CD4-positive, alpha-beta T cell (primary cell): ENCODE measurements at places on chromosomes 2 and 18. TPM values are rescaled to one million over a fixed set of nuclear protein-coding genes. Genes with fewer than 3 reads are reported as not detected.

DNA sequence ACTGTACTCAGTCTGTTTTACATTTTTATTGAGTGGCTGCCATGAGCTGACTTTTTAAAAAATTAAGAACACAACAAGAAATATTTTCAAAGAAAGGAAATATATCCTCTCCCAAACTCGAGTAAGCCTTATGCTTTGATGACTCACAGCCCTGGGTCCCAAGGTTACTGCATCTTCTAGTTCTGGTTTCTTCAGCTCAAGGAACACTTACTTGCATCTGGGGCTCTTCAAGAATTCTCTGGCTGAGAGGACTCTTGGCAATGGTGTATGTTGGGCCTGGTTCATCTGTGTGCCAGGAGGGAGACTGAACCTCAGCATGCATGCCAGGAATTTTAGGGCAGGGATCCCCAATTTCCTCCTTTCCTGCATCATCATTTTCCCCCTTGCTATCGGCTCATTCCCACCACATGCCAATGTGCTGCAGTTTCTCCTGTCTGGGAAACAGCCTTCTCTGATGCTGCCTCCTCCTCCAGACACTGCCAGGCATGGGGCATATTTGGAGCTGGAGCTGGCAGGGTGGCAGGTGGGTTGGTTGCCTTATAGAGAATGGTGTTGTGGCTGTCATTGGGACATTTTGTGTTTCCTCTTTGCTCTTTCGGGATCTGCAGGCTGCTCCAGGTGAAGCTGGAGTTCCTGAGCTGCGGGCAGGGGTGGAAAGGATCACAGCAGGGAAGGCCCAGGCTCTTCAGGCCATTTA, 192.2 kb upstream of the HS6ST1 start:
- H3K4me1 ChIP-seq = no peaks in the 10 kb centered on the region
- no peaks in the 10 kb centered on the region for H3K36me3 ChIP-seq
- no peak overlapping the region for H3K4me3 ChIP-seq
- DNase-seq = no peak

DNA sequence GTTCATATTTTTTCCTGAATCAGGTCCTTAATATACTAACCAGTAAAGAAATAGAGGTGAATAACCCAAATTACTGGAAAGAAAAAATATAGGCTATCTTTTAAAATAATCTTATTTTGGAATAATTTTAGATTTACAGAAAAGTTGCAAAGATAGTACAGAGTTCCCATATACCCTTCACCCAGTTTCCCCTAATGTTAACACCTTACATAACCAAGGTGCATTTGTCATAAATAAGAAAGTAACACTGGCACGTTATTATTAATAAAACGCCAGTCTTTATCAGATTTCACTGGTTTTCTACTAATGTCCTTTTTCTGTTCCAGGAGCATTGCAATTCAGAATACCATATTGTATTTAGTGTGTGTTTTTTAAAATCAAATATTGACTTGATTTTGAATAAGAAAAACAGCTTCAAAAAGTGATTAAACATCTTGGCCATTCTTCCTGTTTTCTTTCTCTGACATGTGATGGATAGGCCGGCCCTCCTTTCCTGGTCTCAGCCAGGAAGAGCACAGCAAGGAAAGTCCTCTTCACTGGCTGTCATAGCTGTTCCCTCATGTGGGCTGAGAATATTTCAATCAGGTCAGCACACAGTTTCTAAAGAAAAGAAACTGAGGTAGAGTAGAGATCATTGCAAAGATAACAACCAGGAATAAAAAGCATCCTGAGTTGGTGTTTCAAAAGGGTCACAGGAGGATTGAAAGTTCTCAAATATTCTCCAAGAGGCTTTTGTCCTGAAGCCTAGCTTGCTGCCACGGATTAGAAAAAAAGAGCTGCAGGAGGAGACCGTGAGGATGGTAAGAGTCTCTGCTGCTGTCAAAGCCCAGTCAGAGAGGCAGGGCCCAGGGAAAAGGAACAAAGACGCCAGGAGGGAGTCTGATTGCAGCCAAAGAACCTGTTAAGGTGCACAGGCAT, 79.3 kb upstream of the ARL5A start:
- H3K36me3 ChIP-seq = no peaks in the 10 kb centered on the region
- no peak overlapping the region for H3K27ac ChIP-seq
- H3K4me1 ChIP-seq = no peaks in the 10 kb centered on the region
- no peak for DNase-seq
- no peaks in the 10 kb centered on the region for H3K27me3 ChIP-seq

GRCh38 chr18:35912332-35912731, 60.1 kb upstream of the RMP24 start:
- DNase-seq = no peak
- no peaks in the 10 kb centered on the region for H3K36me3 ChIP-seq
- H3K27me3 ChIP-seq = no peaks in the 10 kb centered on the region
- H3K27ac ChIP-seq = no peak overlapping the region

GRCh38 chr2:200226451-200227426, 79.8 kb upstream of the SPATS2L start:
- DNase-seq = no peak
- H3K36me3 ChIP-seq = no peaks in the 10 kb centered on the region
- no peaks in the 10 kb centered on the region for H3K4me1 ChIP-seq
- H3K27me3 ChIP-seq = no peaks in the 10 kb centered on the region
- no peak overlapping the region for H3K4me3 ChIP-seq
- no peak overlapping the region for H3K27ac ChIP-seq

The GREB1L gene
- not detected for total RNA-seq

DNA sequence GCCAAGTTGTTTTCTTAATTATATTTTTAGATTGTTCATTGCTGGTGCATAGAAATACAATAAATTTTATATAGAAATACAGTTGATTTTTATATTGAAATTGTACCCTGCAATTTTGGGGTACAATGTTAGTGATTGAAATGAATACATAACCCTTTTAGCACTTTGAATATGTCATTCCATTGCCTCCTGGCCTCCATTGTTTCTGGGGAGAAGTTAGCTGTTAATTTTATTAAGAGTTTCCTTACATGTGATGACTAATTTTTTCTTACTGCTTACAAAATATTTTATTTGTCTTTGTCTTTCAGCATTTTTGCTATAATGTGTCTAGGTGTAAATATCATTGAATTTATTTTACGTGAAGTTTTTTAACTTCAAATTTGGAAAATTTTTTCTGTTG, 176.5 kb upstream of the DCC start:
- no peaks in the 10 kb centered on the region for H3K4me1 ChIP-seq
- no peak overlapping the region for H3K27ac ChIP-seq
- no peak for DNase-seq
- no peaks in the 10 kb centered on the region for H3K36me3 ChIP-seq
- H3K4me3 ChIP-seq = no peak overlapping the region
- no peaks in the 10 kb centered on the region for H3K27me3 ChIP-seq

- no peaks in the 10 kb centered on the region for H3K4me1 ChIP-seq
- H3K27me3 ChIP-seq = peaks cover 4% of the 10 kb centered on the region
- no peaks in the 10 kb centered on the region for H3K36me3 ChIP-seq
- no peak overlapping the region for H3K27ac ChIP-seq
- no peak for DNase-seq
- no peak overlapping the region for H3K4me3 ChIP-seq
Measured at GRCh38 chr2:38201784-38202183, 125.8 kb upstream of the CYP1B1 start.

DNA sequence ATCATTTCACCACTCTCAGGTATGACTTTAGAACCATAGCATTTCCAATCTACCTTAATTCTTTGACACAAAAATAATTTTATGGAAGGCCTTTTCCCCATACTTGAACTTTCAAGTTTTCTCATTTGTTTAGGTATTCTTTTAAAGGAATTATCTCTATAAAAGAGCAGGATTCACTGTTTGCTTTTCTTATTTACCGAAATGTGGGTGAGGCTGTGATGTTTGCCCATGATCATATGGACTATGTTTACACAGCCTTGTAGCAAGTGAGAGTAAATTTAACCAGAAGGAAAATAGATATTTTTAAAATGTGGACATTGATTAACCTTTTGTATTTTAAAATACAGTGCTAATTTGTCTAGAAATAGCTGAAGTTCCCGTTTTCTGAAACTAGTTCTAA, 26.3 kb downstream of the CAB39 start:
- no peak overlapping the region for H3K27ac ChIP-seq
- peaks cover 37% of the 10 kb centered on the region for H3K4me1 ChIP-seq
- H3K27me3 ChIP-seq = no peaks in the 10 kb centered on the region
- peaks cover 17% of the 10 kb centered on the region for H3K36me3 ChIP-seq

The MDH1B gene
- 0.31 TPM for total RNA-seq

The NTSR2 gene
- not detected for total RNA-seq

DNA sequence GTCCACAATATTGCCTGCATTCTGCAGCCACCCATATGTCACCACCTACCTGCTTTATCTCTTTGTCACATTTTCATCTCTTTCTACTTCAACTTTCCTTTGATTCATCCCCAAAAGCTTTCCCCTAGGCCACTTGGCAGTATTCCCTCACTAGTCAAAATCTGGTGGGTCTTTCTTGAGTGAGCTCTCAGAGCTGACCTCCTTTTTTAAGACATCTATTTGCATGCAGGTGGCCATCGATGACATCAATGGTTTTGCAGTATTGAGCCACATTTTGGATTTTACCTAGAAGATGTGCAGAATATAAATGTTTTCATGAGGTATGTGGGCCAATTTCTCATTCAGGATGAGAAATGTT, 133.4 kb upstream of the REG3A start:
- no peaks in the 10 kb centered on the region for H3K27me3 ChIP-seq
- H3K4me3 ChIP-seq = no peak overlapping the region
- DNase-seq = no peak
- no peaks in the 10 kb centered on the region for H3K36me3 ChIP-seq

The REG1B gene
- total RNA-seq = not detected

GRCh38 chr18:50560681-50561629, 1.1 kb downstream of the MAPK4 start:
- H3K27me3 ChIP-seq = peaks cover 75% of the 10 kb centered on the region
- DNase-seq = no peak
- peak overlapping the region; percentile 22 for H3K4me3 ChIP-seq
- no peaks in the 10 kb centered on the region for H3K36me3 ChIP-seq

DNA sequence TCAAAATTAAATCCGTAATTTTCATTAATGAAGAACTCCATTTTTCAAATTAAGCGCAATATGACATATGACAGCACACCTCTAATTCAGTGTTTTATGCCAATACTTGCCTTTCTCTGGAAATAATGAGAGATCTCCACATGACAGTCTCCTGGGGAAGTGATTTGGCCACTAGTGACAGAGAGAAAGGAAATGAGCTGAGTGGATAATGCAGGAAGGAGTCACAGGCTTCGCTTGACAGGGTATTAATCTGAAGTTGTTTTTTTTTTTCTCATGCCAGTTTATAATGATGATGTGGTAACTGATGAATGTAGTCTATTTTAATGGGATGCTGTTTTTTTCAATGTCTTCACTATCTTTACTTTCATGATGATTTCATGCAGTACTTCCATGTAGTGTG, 1079.4 kb upstream of the GYPC start:
- no peaks in the 10 kb centered on the region for H3K36me3 ChIP-seq
- H3K27ac ChIP-seq = no peak overlapping the region

- H3K27me3 ChIP-seq = no peaks in the 10 kb centered on the region
- no peak for DNase-seq
- H3K4me1 ChIP-seq = no peaks in the 10 kb centered on the region
- no peaks in the 10 kb centered on the region for H3K36me3 ChIP-seq
Measured at GRCh38 chr18:24153397-24153796, 14.5 kb downstream of the CABYR start.

DNA sequence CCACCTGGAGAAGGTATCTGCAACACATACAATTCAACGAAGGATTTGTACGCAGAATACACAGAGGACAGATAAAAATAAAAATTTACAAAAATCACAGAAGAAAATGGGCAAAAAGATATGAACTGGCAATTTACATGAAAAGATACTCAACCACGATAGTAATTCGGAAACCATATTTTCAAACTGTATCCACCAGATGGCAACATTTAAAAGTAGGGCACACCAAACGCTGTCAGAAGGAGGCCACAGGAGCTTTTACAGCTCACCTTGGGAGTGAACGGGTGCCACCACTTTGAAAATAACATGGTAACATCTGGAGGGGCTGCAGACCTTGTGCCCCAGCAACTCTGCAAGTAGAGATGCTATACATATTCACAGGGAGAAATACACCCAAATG, 9.8 kb downstream of the KIF1A start:
- H3K4me1 ChIP-seq = no peaks in the 10 kb centered on the region
- no peaks in the 10 kb centered on the region for H3K27me3 ChIP-seq
- no peak overlapping the region for H3K27ac ChIP-seq
- no peaks in the 10 kb centered on the region for H3K36me3 ChIP-seq
- no peak overlapping the region for H3K4me3 ChIP-seq
- DNase-seq = no peak

The ACMSD gene
- not detected for total RNA-seq

The ZNF521 gene
- not detected for total RNA-seq

GRCh38 chr18:34947711-34948125, 93.5 kb upstream of the MAPRE2 start:
- no peak for DNase-seq
- H3K27me3 ChIP-seq = no peaks in the 10 kb centered on the region
- no peaks in the 10 kb centered on the region for H3K36me3 ChIP-seq
- no peak overlapping the region for H3K27ac ChIP-seq

GRCh38 chr2:120984452-120985173, 248.9 kb downstream of the GLI2 start:
- no peak for DNase-seq
- no peaks in the 10 kb centered on the region for H3K27me3 ChIP-seq
- no peaks in the 10 kb centered on the region for H3K4me1 ChIP-seq

The RND3 gene
- not detected for total RNA-seq

DNA sequence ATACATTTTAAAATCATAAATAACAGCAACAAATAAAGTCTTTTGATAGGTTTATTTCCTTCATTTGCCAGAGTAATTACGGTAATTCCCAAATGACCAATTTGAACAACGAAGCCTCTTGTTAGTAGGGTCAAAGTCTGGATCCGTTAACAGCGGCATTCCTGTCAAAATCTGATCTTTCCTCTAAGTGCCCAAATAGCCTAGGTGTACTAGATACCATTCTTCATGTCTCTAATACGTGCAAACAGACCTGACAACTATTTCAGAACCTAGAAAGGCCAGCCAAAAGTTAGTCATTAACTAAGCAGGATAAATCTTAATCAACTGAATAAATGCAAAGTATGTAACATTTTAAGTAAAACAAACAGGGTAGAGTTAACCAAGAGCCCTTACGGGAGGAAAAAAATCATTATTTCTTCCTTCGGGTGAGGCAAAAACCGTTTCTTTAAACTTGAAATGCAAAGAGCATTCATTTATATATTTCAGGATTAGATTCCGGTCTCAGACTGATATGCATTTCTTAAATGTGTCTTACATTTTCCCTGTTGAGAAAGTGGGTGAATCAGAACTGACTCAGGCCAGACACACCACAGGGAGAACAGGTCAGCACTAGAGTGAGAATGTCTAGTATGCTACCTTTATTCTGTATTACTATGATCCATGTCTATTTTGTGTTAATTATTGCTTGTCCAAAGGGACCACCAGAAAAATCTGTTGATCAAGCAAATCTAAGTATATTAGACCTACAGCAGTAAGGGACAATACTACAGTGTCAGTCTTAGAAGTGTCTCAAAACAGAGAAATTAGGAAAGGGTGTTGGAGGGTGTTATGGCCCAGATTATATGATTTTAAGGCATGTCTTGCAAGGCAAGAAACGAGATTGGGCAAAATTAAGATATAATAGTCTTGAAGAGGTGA, 141.5 kb upstream of the NDUFV2 start:
- no peak for DNase-seq
- no peak overlapping the region for H3K27ac ChIP-seq
- peaks cover 2% of the 10 kb centered on the region for H3K27me3 ChIP-seq
- no peak overlapping the region for H3K4me3 ChIP-seq
- H3K36me3 ChIP-seq = no peaks in the 10 kb centered on the region

GRCh38 chr18:63119647-63120046, 199.9 kb downstream of the BCL2 start:
- DNase-seq = no peak
- no peaks in the 10 kb centered on the region for H3K27me3 ChIP-seq
- H3K36me3 ChIP-seq = no peaks in the 10 kb centered on the region
